ENCODE measurements at places on chromosomes 13 and 19.

- DNase-seq = peak; percentile 68
Observed at GRCh38 chr19:982567-983170, 1.5 kb upstream of the WDR18 start.

DNA sequence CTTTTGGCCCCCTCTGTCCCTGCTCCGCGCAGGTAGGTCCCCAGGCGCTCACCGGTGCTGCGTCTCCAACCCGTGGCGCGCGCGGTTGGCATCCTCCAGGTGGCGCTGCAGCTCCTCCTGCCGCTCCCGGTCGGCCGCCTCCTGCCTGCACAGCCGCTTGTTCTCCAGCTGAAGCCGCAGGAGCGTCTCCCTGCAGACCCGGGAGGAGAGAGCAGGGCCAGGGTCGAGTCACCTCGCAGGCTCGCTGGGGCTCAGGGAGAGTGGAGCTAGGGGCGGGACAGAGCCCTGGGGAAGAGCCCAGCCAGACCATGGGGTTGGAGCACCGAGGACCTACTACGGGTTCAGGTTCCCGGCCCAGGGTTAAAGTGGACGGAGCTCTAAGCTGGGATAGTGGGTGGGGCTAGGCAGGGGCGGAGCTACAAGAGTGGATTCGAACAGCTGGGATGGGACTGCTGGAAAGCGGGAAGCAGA is 9.3 kb downstream of the HOOK2 start:
- DNase-seq = peak; percentile 85

DNA sequence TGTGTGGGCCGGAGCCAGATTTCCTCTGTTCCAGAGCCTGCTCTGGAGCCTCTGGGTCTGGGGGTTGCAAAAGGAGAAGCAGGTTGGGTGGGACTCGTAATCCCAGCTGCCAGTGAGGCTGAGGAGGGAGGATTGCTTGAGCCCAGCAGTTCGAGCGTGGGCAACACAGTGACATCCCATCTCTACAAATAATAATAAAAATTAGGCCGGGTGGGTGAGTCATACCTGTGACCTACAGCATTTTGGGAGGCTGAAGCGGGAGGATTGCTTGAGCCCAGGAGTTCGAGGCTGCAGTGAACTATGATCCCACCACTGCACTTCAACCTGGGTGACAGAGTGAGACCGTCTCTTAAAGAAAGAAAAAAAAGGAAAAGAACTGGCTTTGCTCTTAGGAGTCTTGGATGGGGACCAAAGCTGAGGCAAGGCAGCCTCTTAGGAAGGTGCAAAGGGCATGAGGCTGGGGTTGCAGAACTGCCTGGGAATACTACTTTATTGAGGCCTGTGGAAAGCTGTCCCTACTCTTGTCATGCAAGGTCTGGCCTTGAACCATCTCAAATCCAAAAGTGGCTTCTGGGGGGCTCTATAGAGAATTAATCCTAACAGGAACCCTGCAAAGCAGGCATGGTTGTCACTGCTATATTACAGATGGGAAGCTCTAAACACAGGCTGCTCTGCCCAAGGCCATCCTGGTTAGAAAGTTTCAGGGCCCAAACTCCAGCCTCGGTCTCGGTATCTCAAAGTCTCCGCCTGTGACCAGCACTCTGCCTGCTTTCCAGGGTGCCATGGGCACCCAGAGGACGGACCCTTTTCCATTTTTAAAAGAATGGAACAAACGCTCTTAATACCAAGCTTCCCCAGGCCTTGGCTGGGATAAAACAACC is 880 bp upstream of the C19orf12 start:
- DNase-seq = no peak

GRCh38 chr13:109182777-109183465 is 553.5 kb downstream of the MYO16 start:
- no peak for DNase-seq

GRCh38 chr19:18428173-18428786 is 9.1 kb downstream of the SSBP4 start:
- no peak for DNase-seq

- no peak for DNase-seq
Observed at GRCh38 chr13:42369071-42369797, 97.3 kb downstream of the AKAP11 start.

DNA sequence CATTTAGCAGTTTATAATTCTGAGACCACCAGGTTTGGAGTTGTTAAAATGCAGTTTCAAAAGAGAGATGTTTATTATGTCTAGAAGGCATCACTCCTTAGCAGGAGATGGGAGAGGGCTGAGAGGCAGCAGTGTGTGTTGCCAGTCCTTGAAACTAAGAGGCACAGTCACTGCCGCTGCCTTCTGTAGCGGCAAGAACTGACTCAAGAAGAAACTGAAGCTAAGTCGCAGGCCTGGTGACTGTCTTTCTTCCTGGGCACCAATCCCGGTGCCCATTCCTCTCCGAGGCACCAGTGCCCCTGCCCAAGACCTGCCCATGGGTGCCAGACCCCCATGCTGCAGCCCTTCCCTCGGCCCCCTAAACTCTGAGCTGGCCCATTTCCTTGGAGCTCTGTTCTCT is 20.1 kb downstream of the N4BP2L1 start:
- no peak for DNase-seq

GRCh38 chr13:51243832-51244231 is 21.6 kb downstream of the FAM124A start:
- DNase-seq = no peak

Measured in T-helper 17 cell (primary cell).